ENCODE measurements at places on chromosomes 4 and X.

- DNase-seq: peak; percentile 51
These were observed 15.6 kb downstream of the SCARB2 start for GRCh38 chr4:76197971-76198410.

DNA sequence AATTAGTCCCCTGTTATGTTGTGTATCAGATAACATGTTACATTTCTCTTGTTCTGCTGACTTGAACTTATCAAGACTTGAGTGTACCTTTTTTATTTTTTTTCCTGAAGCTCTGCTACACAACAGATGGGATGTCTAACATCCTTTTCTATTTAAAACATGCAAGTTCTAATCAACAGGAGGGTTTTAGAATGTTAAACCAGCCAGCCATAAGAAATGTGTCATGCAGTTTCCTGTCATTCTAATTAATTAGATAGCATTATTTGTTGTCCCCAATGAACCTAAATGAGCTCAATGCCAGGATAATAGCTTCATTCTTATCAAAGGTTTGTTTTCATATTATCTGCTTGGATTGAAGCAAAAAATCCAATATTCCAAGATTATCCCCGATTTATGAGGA is 958.2 kb downstream of the PCDH7 start:
- no peak for DNase-seq

- no peak for DNase-seq
These were observed 37.2 kb downstream of the GUCY1B1 start for GRCh38 chr4:155795991-155796390.

DNA sequence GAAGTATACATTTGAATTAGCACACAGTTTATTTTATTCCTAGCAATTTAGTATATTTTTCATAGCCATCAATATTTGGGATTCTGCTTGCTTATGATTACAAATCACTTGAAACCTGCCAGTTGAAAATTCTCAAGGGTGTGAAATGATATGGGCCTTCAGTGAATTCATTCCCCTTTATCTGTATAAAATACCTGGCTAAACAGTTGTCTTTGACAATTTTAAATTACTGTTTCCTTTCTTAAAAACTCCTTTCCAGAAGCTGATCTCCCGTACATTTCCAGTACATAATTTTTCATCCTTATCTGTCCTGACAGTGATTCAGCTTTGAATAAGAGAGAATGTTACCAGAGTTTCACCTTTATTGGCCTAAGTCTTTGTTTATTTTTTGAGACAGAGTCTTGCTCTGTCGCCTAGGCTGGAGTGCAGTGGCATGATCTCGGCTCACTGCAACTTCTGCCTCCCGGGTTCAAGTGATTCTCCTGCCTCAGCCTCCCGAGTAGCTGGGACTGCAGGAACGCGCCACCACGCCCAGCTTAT is 13.9 kb downstream of the ATP7A start:
- no peak for DNase-seq

DNA sequence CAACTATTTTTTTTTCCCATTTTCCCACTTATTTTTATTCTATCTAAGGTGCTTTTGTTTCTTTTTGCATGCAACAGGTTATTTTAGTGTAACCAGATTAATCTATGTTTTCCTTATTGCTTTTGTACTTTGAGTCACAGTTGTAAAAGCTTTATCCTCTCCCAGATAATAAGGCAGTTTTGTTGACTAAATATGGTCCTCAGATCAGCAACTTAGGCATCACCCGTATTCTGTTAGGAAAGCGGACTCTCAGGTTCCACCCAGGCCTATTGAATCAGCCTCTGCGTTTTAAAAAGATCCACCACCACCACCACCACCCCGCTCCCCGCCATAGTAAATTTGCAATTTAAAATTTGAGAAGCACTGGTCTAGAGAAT is 58.6 kb upstream of the USP9X start:
- no peak for DNase-seq

DNA sequence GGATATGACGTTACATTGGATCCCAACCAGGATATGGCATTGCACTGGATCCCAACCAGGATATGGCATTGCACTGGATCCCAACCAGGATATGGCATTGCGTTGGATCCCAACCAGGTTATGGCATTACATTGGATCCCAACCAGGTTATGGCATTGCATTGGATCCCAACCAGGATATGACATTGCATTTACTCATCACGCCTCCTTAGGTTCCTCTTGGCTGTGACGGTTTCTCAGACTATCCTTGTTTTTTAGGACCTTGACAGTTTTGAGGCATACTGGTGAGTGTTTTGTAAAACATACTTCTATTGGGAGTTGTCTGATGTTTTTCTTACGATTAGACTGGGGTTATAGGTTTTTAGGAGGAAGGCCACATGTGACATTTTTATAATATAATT is 5.4 kb upstream of the ACSL1 start:
- no peak for DNase-seq

DNA sequence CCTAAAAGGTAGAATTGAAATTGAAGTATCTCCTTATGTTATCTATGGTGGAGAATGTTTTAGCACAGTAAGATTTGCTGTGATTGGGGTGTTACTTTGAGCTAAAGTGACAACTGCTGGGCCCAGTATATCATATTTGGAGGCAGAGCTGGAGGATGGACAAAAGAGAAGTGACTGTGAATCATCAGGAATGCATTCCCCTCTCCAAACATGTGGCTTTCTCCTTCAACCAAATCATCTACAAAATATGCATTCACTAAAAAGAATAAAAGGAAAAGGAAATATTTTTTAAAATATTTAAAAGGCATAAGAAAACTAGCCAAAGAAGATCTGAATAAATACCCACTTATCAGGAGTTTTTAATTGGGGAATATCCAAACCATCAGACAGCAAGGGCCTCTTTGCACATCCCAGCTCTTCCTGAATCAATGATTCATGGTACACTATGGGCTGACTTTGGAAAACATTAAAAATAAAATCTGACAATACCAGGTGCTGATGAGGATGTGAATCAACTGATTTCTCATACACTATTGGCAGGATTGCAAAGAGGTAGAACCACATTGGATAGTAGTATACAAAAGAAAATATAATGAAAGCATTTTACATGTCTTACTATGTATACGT is 671.7 kb upstream of the NR3C2 start:
- no peak for DNase-seq

GRCh38 chr4:25811841-25812240 is 50.9 kb downstream of the SEL1L3 start:
- no peak for DNase-seq

DNA sequence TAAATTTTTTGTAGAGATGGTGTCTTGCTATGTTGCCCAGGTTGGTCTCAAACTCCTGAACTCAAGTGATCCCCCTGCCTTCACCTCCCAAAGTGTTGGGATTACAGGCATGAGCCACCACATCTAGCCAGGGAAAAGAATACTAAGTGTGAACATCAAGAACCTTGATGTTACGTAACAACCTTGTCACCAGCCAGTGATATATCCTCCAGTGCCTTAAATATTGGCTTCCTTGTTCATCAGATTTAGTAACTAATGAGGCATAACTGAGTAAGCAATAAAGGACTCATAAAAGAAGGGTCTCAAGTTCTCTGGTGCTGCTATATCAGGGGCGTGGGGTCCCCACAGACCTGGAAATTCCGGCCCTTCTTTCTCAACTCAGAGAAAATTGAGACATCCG is 60.5 kb upstream of the ENPEP start:
- DNase-seq: no peak

GRCh38 chr4:123068081-123068480 is 145.7 kb upstream of the NUDT6 start:
- DNase-seq: no peak

GRCh38 chr4:14478504-14478903 is 523.8 kb upstream of the CPEB2 start:
- DNase-seq: no peak

GRCh38 chr4:81876106-81876505 is 404.4 kb upstream of the RASGEF1B start:
- no peak for DNase-seq

- DNase-seq: no peak
These were observed 4.9 kb downstream of the PLAC8 start for GRCh38 chr4:83109480-83110222.

DNA sequence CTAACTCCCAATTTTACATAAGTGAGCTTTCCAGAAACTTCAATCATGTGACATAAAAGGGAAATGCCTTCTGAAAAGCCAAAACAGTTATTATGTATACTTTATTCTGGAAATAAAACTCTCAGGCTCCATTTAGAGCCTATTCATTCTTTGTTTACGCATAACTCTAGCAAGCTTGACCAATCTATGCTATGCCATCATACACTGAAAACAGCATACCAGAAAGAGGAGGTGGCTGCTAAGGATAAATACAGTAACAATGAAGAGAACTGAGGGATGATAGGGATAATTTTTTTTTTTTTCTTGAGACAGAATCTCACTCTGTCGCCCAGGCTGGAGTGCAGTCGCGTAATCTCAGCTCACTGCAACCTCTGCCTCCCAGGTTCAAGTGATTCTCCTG is 24.4 kb downstream of the CDKL2 start:
- DNase-seq: no peak

GRCh38 chrX:105636667-105637066 is 185.7 kb upstream of the NRK start:
- DNase-seq: no peak
